ENCODE measurements at places on chromosomes 5 and 9. TPM values are rescaled to one million over a fixed set of nuclear protein-coding genes. Genes with fewer than 3 reads are reported as not detected.

The SPATA31A3 gene
- not detected for total RNA-seq

The DNAJB5 gene
- total RNA-seq: 9.8 TPM

The ZNF300 gene
- 4.6 TPM for total RNA-seq

The SETD9 gene
- 7.3 TPM for total RNA-seq

The SLC27A6 gene
- 0.28 TPM for total RNA-seq

The RANBP3L gene
- not detected for total RNA-seq

The GABBR2 gene
- 12.9 TPM for total RNA-seq

The PCDHA4 gene
- 0.14 TPM for total RNA-seq

The SAXO1 gene
- under 0.01 TPM for total RNA-seq

The C5orf52 gene
- total RNA-seq: not detected

The STX17 gene
- 14.5 TPM for total RNA-seq

The ABO gene
- total RNA-seq: not detected

The SOX30 gene
- not detected for total RNA-seq

The EXD3 gene
- 8.4 TPM for total RNA-seq

The IL33 gene
- 202 TPM for total RNA-seq

The PCDHA10 gene
- 0.28 TPM for total RNA-seq

The PCDHAC1 gene
- 0.18 TPM for total RNA-seq

The UNC5A gene
- under 0.01 TPM for total RNA-seq

The PAPPA gene
- total RNA-seq: 209 TPM

The MEIKIN gene
- not detected for total RNA-seq

The NXNL2 gene
- total RNA-seq: 1.0 TPM

The LRRC19 gene
- not detected for total RNA-seq

The KLF9 gene
- 102 TPM for total RNA-seq

The ELAVL2 gene
- total RNA-seq: 0.14 TPM

The BTNL9 gene
- not detected for total RNA-seq

The OR1Q1 gene
- not detected for total RNA-seq

The SPINK1 gene
- not detected for total RNA-seq

The ST6GALNAC4 gene
- 21.2 TPM for total RNA-seq

The ZNF462 gene
- total RNA-seq: 12.9 TPM

The LNPEP gene
- 19.1 TPM for total RNA-seq

The ABLIM3 gene
- 7.7 TPM for total RNA-seq

The OR2S2 gene
- not detected for total RNA-seq

The GARIN3 gene
- not detected for total RNA-seq

The SKP1 gene
- 320 TPM for total RNA-seq

The TRIO gene
- total RNA-seq: 121 TPM

The SMAD5 gene
- 37.3 TPM for total RNA-seq

The NFIB gene
- 9.7 TPM for total RNA-seq

The RNF183 gene
- not detected for total RNA-seq

The SNCAIP gene
- 19.4 TPM for total RNA-seq

The PFN3 gene
- total RNA-seq: not detected

The DMRTA1 gene
- total RNA-seq: 0.28 TPM

The SMC2 gene
- 6.7 TPM for total RNA-seq

The IQGAP2 gene
- total RNA-seq: 24.0 TPM

The SHISAL2B gene
- total RNA-seq: not detected

All from smooth muscle cell of bladder (primary cell).